ENCODE measurements at places on chromosomes 13 and 19.

GRCh38 chr13:24627946-24628345 is 52.3 kb upstream of the ATP12A start:
- DNase-seq, result no peak

DNA sequence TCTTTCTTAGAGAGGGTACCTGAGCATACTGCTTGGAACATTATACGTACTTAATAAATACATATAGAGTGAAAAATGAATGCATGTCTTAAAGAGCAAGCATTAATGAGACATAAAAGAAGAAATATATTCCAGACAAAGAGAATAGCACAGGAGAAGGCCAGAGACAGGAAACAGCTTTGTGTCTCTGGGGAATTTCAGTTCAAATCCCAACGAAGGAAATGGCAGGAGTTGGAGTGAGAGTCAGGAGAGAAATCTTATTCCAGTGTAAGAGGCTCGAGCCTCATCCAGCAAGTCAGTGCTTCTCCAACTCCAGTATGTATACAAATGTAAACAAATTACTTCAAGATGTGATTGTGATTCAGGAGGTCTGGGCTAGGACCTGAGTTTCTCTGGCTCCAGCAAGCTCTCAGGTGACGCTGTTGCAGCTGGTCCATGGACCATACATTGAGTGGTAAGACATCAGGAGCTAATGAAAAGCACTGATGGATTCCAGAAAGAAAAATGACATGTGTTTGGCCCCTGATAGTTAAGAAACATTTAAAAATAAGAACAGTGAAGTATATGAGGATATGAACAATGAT is 108.2 kb downstream of the RAP2A start:
- no peak for DNase-seq

GRCh38 chr13:19822673-19823072 is 39.9 kb upstream of the PSPC1 start:
- DNase-seq, result no peak

DNA sequence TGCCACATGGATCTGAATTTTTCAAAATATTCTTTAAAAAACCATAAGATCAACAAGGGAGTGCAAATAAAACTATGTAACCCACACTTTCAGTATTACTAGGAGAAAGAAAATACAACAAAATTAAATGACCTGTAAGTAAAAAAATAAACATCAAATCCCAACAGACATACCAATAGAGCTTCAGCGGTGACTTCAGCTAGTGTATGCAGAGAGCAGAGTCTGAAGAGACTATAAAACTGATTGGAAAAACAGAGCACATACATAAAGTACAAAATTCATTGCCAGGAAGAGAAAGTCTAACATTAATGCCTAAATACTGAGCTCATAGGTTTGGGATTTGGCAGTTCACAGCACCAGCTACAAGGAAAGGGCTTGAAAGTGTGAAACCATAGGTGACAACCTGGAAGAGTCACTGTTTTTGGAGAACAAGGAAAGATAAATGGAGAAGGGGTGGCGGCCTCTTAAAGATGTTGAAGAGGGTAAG is 291.1 kb downstream of the LMO7 start:
- DNase-seq, result no peak

- DNase-seq, result peak; percentile 79
These were observed 4.7 kb upstream of the PRMT1 start for GRCh38 chr19:49672131-49672919.

- DNase-seq, result no peak
These were observed 67.7 kb upstream of the TM9SF2 start for GRCh38 chr13:99433543-99434075.

DNA sequence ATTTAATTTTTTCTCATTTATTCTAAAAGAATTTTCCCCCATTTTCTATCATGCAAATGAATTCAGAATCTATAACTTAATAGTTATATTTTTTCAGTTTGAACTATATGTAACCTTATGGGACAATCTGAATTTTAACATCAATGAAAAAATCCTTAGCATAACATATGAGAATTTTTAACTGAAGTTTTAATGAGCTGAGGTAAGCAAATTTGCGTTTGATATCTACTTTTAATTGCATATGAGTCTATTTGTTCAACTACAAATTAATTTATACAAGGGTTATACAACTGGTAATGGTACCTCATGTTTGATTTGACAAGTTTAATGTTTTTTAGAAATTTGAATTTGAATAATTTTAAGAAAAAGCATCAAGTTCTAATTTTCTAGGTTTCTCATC is 384.4 kb upstream of the PCDH9 start:
- no peak for DNase-seq

DNA sequence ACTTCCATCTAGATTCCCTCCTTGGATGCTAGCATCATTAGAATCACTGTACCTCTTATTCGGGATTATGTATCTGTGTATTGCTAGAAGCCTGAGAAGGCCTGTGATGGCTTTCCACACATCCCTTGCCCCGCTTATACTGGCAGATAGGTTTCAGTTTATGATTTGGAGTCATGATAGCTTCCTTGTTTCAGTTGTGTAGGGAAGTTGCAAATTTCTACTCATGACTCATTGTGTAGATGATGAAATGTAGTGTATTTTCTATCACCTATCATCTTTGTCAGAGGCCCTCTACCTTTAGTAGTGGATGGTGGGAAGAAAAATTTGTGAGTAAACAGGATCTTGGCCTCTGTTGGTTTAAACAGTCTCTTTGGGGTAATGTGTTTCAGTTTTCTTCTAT is 165.2 kb downstream of the GGACT start:
- no peak for DNase-seq

GRCh38 chr19:8113017-8113416 is 36.4 kb downstream of the FBN3 start:
- DNase-seq, result no peak

- DNase-seq, result no peak
These were observed 1832.8 kb upstream of the MIR17HG start for GRCh38 chr13:89514534-89515312.

GRCh38 chr19:13764101-13764807 is at the start of gene MRI1:
TSS of gene MRI1 (plus strand) at chr19:13764522. CDS start at chr19:13764589, 67 bp downstream.
- DNase-seq, result peak; percentile 85

GRCh38 chr19:33373453-33374235 is at the start of gene CEBPG:
TSS of gene CEBPG (plus strand) at chr19:33373709. CDS start at chr19:33379240, 5,531 bp downstream.
- peak; percentile 99 for DNase-seq

- DNase-seq, result peak; percentile 62
These were observed 121.2 kb downstream of the PCCA start for GRCh38 chr13:100209857-100210825.

DNA sequence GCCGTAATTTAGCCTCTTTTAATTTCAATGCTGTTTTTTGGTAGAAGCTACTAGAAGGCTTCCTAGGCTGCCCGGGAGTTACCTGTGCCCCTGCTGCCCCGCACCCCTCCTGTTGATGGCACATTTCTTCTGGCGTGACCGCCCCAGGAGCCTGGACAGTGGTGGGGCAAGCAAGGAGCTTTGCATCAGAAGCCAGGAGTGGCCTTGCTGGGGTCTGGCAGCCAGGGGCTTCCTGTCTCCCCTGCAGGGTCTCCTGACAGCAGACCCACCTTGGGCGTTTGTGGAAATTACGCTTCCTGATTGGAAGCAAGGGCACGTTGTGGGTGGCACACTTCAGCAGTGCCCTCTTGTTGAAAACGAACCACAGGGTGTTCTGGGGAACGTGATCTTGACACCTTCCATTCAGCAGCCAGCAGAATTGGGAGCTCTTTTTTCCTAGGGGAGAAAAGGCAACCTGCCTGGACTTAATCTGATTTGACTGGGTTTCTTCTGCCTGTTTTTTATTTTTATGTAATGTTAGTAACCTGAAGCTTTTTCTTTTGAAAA is 90.0 kb upstream of the TEX29 start:
- DNase-seq, result no peak

DNA sequence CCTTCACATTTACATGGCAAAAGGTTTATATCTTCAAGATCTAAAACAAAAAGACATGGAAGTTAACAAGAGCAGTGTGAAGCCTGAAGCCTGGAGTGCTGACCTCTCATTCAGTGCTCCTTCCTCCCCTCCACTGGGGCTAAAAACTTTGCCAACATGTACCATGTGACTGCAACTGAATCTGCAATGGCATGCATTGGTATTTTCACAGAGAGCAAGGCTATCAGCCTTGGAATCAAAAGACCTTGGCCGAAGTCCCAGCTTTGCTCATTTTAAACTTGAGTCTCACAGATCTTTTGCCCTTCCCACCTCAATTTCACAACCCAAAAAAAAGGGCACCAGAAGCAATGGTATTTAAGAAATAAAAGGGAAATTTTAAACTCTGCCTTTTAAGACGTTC is 325.1 kb downstream of the DCT start:
- peak; percentile 68 for DNase-seq

- no peak for DNase-seq
These were observed 147.2 kb upstream of the KLHL1 start for GRCh38 chr13:70255406-70255991.

GRCh38 chr19:55266404-55266803 is 7.6 kb upstream of the PPP6R1 start:
- DNase-seq, result no peak

DNA sequence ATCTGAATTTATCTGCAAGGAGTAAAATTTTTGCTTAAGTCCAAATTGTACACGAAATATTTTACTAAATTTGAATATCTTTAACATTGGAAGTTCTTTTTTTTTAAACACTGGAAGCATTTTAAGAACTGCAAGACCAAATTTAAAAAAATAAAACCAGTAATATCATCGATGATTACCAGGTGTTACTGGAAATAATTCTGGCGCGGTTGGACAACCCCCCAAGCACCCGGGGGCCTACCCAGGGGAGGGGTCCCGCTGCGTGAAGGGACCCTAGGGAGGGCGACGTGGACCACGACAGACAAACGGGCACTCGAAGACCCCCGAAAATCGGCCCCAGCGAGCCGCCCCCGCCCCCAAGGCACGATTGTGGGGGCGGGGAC is 12.6 kb upstream of the JSRP1 start:
- no peak for DNase-seq

Data from AG08395 (cell line).